Liver (tissue), 10 donors: ENCODE measurements at places on chromosomes 5 and 9. TPM values are rescaled to one million over a fixed set of nuclear protein-coding genes. Genes with fewer than 3 reads are reported as not detected.

PCDHGB7 gene
- total RNA-seq = 1.6 TPM

C9orf153 gene
- 0.67 TPM for total RNA-seq

- no peaks in the 10 kb centered on the region for H3K36me3 ChIP-seq
- no peaks in the 10 kb centered on the region for H3K27me3 ChIP-seq
- no peak for DNase-seq
- H3K27ac ChIP-seq = no peak overlapping the region
Observed at GRCh38 chr9:84137968-84138367, 157.4 kb downstream of the RMI1 start.

DNA sequence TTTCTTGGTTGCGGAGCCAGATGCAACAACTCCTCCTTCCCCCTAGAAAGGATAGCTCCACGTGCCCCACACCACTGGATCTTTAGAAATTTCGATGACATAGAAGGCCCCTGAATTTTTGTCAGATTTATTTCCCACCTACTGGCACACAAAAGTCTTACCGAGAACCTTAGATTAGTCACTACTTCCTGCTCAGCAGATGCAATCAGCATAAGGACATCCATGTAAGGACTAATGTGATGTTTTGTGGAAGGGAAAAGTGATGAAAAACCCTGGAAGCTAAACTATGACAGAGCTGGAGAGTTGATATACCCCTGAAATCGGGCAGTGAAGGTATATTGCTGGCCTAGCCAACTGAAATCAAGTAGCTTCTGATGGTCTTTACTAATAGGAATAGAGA, 125.5 kb upstream of the NFIL3 start:
- H3K36me3 ChIP-seq = no peaks in the 10 kb centered on the region
- no peak for DNase-seq
- H3K27me3 ChIP-seq = no peaks in the 10 kb centered on the region
- no peaks in the 10 kb centered on the region for H3K4me1 ChIP-seq
- no peak overlapping the region for H3K4me3 ChIP-seq

DNA sequence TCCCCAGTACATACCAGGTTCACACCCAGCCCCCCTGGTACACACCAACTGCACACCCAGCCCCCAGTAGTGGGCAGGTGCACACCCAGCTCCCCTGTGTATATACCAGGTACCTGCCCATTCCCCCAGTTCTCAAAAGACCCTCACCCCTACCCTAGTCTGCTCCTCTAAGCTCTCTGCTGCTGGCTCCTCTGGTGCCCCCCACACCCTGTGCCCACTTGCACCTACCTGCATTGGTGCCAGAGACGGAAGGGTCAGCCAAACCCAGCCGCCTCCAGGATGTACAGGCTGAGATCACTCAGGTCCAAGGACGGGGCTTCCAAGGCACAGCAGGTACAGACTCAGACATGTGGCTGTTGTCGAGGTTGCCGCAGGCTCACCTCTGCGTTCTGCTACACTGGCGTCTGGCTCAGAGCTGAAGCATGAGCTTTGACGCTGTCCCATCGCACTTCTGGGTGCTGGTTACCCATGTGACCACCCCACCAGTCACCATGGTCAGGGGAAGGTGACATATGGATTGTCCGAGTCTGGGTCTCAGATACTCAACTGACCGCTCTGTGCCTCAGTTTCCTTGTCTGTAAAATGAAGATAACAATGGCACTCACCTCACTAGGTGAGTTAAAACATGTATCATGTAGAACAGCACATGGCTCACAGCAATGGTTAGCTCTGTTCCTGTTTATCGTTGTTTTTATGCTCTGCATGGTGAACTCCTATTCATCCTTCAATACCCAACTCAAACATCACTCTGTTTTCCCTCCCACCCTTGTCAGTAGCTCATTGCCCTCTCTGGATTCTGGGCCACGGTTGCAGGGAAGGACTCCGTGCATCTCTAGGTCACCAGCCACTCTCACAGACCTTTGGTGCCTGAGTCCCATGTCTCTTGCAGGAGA, 45.3 kb upstream of the SUSD3 start:
- DNase-seq = no peak
- no peak overlapping the region for H3K27ac ChIP-seq
- H3K27me3 ChIP-seq = no peaks in the 10 kb centered on the region
- no peak overlapping the region for H3K4me3 ChIP-seq
- no peaks in the 10 kb centered on the region for H3K4me1 ChIP-seq

GRCh38 chr9:98861781-98862504, 54.5 kb downstream of the GALNT12 start:
- no peaks in the 10 kb centered on the region for H3K27me3 ChIP-seq
- DNase-seq = no peak
- H3K27ac ChIP-seq = no peak overlapping the region
- H3K4me3 ChIP-seq = no peak overlapping the region

GRCh38 chr9:129023036-129023907, 4.9 kb downstream of the SH3GLB2 start:
- H3K27me3 ChIP-seq = no peaks in the 10 kb centered on the region
- DNase-seq = no peak
- H3K36me3 ChIP-seq = peaks cover 4% of the 10 kb centered on the region
- H3K4me1 ChIP-seq = peaks cover 13% of the 10 kb centered on the region

GRCh38 chr9:28056006-28056405, 482.7 kb upstream of the C9orf72 start:
- H3K27ac ChIP-seq = no peak overlapping the region
- no peaks in the 10 kb centered on the region for H3K4me1 ChIP-seq
- no peaks in the 10 kb centered on the region for H3K36me3 ChIP-seq
- no peak overlapping the region for H3K4me3 ChIP-seq
- DNase-seq = no peak
- H3K27me3 ChIP-seq = no peaks in the 10 kb centered on the region

RAB3C gene
- 0.84 TPM for total RNA-seq

GRCh38 chr9:86695910-86696424, 251.3 kb downstream of the GAS1 start:
- no peak for DNase-seq
- peaks cover 2% of the 10 kb centered on the region for H3K27me3 ChIP-seq
- H3K4me1 ChIP-seq = no peaks in the 10 kb centered on the region
- H3K27ac ChIP-seq = no peak overlapping the region
- no peaks in the 10 kb centered on the region for H3K36me3 ChIP-seq

DNA sequence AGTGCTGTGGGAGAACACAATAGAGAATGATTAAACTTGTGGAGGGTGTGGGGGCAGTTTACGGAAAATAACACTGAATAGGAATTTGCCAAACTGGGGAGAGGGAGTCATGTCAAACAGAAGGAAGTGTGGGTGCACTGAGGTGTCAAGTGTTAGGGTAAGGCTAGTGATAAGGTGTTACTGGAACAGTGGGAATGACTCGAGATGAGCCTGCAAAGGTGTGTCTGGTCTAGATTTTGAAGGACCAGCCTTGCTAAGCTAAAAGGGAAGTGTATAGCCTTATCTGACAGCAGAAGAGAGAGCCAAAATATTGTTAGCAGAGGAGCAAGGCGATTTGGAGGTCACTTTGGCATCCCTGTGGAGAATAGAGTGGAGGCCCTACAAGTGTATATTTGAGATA, 4.2 kb downstream of the CNOT6 start:
- H3K27ac ChIP-seq = no peak overlapping the region
- no peak for DNase-seq
- H3K36me3 ChIP-seq = no peaks in the 10 kb centered on the region
- H3K27me3 ChIP-seq = no peaks in the 10 kb centered on the region
- peaks cover 4% of the 10 kb centered on the region for H3K4me1 ChIP-seq
- no peak overlapping the region for H3K4me3 ChIP-seq

DNA sequence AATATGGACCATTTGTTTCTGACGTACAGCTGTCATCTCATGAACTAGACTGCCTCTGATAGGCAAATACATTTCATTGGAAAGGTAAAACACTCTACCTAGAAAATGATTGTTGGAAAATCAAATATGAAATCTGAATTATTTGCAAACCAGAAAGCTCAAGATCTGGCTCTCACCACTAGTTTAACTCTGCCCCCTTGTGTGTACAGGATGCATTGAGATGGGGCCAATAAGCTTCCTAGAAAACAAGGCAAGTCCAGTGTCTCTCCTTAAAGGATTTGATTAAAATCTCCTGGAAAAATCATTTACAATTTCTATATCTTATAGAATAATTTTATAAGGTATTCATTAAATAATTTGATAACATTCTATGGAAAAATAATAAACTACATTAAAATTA, 311.9 kb upstream of the ANKH start:
- H3K4me1 ChIP-seq = no peaks in the 10 kb centered on the region
- DNase-seq = no peak
- no peaks in the 10 kb centered on the region for H3K36me3 ChIP-seq
- no peak overlapping the region for H3K27ac ChIP-seq

DNA sequence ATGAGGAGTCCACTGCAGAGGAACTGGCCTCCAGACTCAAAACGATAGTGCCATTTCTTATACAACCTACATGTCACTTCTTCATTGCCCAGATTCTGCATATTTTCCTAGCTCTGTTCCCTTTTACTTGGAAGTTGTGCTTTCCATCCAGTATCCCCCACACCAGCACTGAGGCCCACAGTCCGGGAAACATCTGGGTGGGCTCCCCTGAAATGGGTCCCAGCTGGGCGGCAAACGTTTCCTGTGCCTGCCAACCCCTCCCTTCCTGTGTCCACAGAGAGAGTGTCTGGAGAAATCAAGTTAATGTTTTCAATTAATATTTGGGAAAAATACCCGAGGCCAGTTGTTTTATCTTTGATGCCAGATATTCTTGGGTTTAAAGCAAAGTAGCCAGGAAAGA, 111.8 kb downstream of the COL23A1 start:
- no peak for DNase-seq
- no peaks in the 10 kb centered on the region for H3K36me3 ChIP-seq
- H3K4me3 ChIP-seq = no peak overlapping the region
- H3K4me1 ChIP-seq = peaks cover 7% of the 10 kb centered on the region
- no peaks in the 10 kb centered on the region for H3K27me3 ChIP-seq
- H3K27ac ChIP-seq = no peak overlapping the region

DNA sequence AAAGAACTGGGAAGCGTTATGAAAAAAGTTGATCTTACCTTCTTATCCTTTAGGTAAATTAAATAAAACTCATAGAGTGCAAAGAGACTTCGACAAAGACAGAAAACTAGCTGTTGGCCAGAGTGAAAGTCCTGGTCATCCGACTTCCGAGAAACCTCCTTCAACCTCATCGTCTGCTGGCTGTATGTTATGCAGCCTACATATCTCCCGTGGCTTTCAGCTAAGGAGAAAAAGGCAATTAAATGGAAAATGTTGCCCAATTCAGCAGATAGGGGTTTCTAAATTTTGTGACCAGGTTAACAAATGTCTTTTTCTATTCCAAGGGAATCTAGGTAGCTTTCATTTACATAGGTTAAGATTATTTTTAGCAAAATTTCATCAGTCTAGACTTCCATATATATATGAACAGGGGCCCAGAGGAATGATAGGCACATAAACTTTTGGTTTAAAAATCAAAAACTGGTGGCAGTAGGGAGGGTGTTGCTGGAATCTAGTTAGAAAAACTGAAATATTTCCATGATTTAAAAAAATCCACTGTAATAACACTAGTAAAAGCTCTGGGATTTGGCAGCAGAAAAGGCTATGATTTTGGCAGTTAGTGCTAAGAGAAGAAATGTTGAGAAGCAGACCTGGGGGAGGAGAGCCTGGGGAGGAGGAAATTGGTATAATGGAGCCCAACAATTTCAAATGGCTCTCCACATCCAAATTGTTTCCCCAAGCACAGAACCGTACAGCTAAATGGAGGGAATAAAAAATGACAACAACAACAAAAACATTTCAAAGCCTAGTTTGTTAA, 32.1 kb downstream of the RAI14 start:
- no peak overlapping the region for H3K4me3 ChIP-seq
- DNase-seq = no peak
- peaks cover 12% of the 10 kb centered on the region for H3K4me1 ChIP-seq
- H3K27me3 ChIP-seq = no peaks in the 10 kb centered on the region
- H3K36me3 ChIP-seq = no peaks in the 10 kb centered on the region

DNA sequence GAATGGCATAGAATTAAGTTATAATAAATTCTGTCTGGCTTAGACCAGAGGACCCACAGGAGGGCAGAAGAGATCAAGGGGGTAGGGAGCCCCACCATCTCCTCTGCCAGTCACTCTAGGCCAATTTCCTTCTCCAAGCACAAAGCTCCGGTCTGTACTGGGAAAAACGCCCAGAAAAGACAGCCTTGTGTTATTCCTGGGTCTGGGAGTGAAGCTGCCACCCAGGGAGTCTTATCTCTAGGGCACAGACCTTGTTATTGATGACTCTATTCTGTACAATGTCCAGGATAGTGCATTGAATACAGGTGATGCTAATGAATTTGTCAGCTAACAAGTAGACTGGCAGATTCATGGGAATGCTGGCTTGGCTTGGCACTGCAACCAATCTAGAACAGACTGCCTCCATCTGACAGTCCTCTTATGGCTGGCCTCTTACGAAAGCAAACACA, 60.7 kb downstream of the MED27 start:
- no peak overlapping the region for H3K4me3 ChIP-seq
- no peaks in the 10 kb centered on the region for H3K36me3 ChIP-seq
- H3K4me1 ChIP-seq = no peaks in the 10 kb centered on the region
- no peak overlapping the region for H3K27ac ChIP-seq

DNA sequence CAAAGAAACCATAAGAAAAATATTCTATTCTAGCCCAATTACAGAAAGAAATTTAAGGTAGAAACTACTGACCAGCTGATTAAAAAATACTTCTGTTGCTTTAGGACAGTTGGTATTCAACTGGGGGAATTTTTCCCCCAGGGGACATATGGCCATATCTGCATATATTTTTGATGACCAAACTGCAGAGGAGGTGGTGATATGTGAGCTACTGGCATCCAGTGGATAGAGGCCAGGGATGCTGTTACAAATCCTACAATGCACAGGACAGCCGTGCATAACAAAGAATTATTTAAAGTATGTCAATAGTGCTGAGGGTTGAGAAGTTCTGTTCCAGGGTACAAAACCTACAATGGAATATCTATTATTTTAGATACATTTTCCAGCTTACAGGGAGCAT, 24.0 kb downstream of the ZFR start:
- no peaks in the 10 kb centered on the region for H3K4me1 ChIP-seq
- no peaks in the 10 kb centered on the region for H3K27me3 ChIP-seq
- H3K36me3 ChIP-seq = peaks cover 9% of the 10 kb centered on the region
- no peak overlapping the region for H3K4me3 ChIP-seq

DNA sequence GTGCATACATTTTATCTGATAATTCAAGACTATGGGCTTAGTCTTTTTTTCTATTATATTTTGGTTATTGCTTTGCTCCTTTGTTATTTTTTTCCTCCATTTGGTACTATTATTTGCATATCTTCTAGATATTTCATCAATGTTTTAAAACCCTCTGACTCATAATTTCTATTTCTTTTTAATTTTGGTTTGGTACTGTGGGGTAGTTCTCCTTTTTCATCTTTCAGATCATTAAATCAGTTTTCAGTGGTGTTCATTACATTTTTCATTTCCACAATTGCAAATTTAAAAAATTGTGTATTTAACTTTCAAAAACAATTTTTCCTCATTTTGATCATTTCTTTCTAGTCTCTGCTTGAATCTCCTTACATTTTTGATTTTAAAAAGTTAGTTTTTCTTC, 7.5 kb upstream of the FRMPD1 start:
- H3K4me1 ChIP-seq = no peaks in the 10 kb centered on the region
- no peaks in the 10 kb centered on the region for H3K36me3 ChIP-seq
- no peak for DNase-seq
- no peak overlapping the region for H3K27ac ChIP-seq
- no peaks in the 10 kb centered on the region for H3K27me3 ChIP-seq
- no peak overlapping the region for H3K4me3 ChIP-seq

GRCh38 chr5:74326571-74327338, 313.8 kb downstream of the ENC1 start:
- H3K27me3 ChIP-seq = no peaks in the 10 kb centered on the region
- H3K36me3 ChIP-seq = no peaks in the 10 kb centered on the region
- no peak for DNase-seq
- H3K27ac ChIP-seq = no peak overlapping the region
- H3K4me3 ChIP-seq = no peak overlapping the region

ROR2 gene
- total RNA-seq = 0.84 TPM
